ENCODE measurements at places on chromosomes 6 and 20. TPM values are rescaled to one million over a fixed set of nuclear protein-coding genes. Genes with fewer than 3 reads are reported as not detected.

Gene ABRACL
- 66.0 TPM for total RNA-seq

Gene PGC
- not detected for total RNA-seq

Gene MAP1LC3A
- total RNA-seq = 52.3 TPM

GRCh38 chr20:38751360-38751976 lies 3.2 kb downstream of the ACTR5 start:
- peak; percentile 18 for DNase-seq
- no peak overlapping the region for H3K27ac ChIP-seq
- peaks cover 7% of the 10 kb centered on the region for H3K36me3 ChIP-seq

DNA sequence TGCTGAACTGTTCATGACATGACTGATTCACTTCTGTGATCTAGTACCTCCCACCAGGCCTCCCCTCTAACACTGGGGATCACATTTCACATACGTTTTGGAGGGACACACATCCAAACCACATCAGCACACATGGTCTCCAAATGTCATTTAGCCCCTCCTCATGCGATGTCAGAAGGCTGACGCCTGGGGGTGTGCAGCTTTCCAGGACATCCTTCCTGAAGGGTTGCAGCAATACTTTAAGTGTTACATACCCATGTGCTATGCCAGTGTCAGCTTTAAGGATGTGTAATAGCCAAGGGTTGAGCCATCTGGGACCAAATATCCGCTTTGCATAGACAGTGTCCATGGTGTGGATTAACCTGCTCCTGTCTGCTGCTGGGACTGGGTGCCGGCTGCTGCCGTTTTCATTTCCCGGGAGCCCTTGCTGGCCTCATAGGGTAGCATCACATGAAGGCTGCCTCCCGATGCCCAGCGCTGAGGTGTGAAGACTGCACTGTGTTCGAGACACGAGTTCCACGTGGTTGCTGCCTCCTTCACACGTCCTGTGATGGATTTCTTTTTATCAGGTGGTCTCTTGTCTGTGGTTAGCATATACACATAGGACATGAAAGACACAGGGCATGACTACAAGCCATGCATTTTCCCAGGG lies 219.0 kb downstream of the THBS2 start:
- peak overlapping the region; percentile 15 for H3K4me3 ChIP-seq
- H3K27me3 ChIP-seq = no peaks in the 10 kb centered on the region
- peak overlapping the region; percentile 80 for H3K27ac ChIP-seq
- peak; percentile 18 for DNase-seq

All from astrocyte (in vitro differentiated cells and primary cell).